ENCODE measurements at places on chromosomes 13 and 19.

DNA sequence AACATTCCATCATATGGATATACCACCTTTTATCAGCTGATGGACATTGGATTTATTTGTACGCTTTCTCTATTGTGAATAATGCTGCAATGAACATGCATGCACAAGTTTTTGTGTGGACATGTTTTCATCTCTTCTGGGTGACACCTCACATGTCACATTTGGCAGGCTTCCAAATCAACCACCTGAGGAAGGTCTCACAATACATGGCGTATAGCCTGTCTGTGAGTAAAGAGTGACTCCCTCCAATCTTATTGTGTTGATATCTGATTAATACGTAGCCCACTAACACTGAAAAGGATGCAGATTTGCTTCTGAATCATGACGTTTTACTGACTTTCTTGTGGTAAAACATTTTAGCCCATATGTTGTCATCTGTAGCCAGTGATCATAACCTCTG is 61.1 kb downstream of the SLC15A1 start:
- no peak for DNase-seq

- no peak for DNase-seq
Measured at GRCh38 chr13:34695063-34695462, 247.0 kb upstream of the NBEA start.

DNA sequence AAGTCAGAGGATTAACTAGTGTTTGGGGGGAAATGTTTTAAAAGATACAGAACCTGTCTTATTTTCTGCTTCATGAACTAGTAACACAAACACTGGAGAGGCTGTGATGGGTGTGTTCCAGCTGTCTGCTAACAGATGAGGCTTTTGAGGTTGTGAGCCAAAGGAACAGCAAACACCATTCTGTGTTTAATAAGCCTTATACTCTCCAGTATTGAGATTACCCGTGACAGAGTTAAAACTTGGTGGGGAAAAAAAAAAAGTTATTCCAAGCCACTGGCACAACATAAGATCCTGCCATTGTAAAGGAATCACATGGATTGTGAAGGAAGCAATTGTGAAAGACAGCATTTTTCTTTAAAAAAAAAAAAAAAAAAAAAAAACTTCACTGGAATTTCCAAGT is 48.4 kb downstream of the KCTD12 start:
- DNase-seq, result no peak

DNA sequence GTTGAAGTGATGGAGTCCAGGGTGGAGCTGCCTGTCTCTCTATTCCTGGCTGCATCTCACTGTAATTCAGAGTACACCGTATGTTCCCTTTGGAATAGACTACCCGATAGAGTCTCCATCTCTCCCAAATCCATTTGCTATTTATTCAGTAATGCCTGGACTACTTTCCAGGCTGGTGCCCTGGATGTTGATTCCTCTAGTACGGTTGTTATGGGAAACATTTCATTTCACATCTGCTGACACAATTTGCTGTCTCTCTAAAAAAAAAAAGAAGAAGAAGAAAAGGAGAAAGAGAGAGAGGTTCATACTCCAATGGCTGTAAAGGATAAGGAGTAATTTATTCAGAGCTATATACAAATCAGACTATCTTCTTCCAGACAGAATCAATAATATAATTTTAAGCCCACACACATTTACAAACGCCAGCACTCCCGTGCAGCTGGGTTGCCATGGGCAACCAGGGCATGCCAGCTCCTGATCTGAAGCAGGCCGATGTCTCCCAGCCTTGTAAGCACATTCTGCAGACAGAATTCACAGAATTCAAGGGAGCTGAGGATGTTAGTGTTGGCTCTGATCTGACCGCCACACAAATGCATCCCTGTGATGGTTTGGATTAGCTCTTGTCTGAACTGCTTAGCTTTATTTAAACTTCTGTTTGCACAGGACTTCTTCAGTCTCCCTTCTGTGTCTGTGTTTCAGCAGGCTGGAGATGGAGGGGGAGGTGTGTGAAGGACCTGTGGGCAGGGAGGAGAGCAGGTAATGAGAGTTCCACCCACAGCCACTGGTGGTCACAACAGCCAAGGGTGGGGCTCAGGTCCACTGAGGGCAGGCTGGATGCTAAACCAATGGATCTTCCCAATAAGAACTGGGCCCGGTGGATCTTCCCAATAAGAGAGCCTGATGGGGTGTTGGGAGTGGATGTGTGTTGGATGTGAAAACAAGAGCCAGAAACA is 66.0 kb downstream of the TEX26 start:
- DNase-seq, result no peak

DNA sequence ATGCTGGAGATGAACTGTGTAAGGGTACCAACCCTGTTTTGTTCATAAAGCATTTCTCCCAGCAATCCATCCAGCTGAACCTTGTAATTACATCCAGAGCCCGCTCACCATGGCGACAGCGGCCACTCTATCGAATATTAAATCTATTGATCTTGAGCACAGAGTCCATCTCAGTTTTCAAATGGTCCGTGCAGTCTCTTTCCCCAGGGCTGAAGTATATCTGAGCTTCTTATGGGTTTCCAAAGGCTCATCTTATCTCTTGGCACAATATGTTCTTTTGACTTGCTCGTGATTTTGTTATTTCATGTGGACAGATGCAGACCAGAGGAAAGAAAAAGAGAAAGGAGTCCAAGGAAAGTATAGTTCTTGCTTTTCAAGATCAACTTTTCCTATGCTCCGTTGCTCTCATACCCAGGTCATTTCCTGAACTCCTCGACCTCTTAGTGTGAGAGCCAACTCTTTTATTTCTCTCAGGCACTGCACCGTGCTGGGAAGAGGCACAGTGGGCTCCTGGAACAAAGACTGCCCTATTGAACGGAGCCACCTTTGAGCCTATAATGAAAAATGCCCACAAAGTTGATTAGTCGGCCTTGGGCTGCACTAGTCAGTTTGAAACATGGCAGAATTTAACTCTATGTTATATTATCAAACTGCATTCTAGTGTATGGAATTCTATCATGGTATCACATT is 66.7 kb downstream of the RFC3 start:
- no peak for DNase-seq

GRCh38 chr13:49774376-49775005 is 18.0 kb downstream of the KPNA3 start:
- no peak for DNase-seq

DNA sequence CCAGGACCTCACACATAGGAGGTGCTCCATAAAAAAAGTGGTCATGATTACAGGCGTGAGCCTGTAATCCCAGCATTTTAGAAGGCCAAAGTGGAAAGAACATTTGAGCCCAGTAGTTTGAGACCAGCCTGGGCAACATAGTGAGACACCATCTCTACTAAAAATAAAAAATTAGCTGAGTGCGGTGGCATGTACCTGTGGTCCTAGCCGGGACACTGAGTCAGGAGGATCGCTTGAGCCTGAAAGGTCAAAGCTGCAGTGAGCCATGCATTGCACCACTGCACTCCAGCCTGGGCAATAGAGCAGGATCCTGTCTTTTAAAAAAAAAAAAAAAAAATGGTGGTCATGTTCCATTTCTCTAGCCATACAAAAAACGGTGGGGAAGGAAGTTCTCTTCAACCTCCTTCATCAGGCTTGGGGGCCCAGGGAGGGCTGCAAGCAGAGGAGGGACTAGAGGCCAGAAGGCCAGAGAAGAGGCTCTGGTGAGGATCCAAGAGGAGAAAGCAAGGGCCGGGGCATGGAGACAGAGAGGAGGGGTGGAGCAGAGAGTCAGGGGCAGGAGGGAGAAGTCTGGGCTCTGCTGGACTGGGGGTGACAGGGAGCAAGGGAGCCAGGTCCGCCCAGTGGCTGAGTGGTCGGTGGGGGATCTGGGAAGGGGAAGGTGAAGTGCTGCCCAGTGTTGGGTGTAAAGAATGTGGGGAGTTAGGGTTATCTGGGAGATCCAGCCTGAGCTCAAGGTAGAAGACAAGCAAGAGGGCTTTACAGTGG is 8.9 kb downstream of the KASH5 start:
- no peak for DNase-seq

- DNase-seq, result no peak
Measured at GRCh38 chr13:96191367-96191766, 101.5 kb downstream of the HS6ST3 start.

DNA sequence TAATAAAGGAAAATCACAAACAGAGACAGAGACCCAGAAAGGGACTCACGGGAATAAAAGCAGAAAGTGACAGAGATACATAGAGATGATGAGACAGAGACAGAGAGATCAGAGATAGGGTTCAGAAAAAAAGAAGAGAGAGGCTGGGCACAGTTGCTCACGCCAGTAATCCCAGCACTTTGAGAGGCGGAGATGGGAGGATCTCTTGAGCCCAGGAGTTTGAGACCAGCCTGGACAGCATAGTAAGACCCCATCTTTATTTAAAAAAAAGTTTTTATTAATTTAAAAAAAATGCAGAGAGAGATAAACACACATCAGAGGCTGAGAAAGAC is 19.4 kb upstream of the FOSB start:
- no peak for DNase-seq

DNA sequence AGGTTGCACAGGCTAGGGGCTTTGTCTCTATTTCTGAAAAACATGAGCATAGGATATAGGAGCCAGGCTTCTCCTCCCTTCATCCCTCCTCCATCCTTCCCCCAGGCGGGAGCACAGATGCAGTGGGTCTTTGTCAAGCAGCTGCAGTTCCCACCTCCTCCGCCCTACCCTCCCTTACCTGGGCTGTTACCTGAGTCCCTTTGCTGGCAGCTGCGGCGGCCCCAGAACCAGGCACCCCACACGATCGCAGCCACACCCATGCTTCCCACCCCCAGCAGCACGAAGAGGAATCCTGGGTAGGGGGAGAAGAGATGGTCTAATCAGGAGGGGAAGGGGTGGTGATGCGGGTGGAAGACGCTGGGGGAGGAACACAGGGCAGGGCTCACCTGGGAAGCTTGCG is 7.8 kb downstream of the TMIGD2 start:
- DNase-seq, result no peak

GRCh38 chr19:3986260-3987041 is 1.2 kb upstream of the EEF2 start:
- DNase-seq, result peak; percentile 61

DNA sequence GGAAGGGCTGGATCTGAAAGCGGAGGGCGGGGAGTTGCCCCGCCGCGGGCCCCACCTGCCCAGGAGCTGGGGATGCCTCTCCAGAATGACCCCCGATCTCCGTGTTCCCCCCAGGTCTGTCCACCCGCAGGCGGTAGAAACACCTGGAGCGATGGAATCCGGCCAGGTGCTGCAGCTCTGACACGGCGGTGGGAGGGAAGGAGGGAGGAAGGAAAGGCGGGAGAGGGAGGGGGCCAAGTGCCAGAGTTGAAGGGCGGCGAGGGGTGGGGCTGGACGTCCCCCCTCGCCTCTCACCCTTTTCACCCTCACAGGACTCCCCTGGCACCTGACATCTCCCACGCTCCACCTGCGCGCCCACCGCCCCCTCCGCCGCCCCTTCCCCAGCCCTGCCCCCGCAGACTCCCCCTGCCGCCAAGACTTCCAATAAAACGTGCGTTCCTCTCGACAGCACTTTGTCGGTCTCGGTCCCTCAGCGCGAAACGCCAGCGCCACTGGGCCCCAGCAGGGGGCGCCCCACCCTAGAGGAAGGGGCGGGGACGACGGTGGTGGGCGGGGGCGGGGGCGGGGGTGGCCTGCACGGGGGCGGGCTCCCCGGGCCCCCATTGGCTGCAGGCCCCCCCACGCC is 337 bp upstream of the FXYD7 start:
- no peak for DNase-seq

GRCh38 chr13:29706923-29707322 is 111.4 kb upstream of the SLC7A1 start:
- DNase-seq, result no peak

- no peak for DNase-seq
Measured at GRCh38 chr13:28650284-28650683, 8.6 kb upstream of the POMP start.

GRCh38 chr19:6774821-6775707 is 2.6 kb downstream of the VAV1 start:
- DNase-seq, result no peak
